Osteocyte (in vitro differentiated cells): ENCODE measurements at places on chromosomes 1 and 21.
A peak's percentile ranks its signal among the peaks of the same experiment; 100 is the strongest.

DNA sequence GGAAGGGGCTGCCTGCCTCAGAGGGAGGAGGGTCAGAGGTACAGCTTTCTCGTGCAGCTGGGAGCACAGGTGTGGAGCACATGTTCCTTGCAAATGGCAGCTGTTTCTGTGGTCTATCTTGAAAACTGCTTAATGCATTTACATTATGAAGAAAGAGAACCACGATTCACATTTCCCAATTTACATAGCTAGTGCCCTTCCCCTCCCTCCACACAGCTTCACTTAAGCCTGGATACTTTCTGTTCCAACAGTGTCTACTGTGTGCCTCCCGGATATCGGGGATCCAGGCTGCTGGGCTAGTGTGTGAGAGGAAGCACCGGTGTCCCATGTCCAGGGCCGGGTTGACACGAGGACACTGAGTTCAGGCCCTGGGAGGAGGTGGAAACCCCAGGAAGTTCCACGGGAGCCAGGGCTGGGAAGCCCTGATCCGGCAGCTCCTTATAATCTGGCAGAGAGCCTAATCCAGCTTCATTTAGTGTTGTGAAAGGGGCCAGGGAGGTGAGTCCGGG, 31.6 kb downstream of the TMCC2 start:
- DNase-seq = no peak

DNA sequence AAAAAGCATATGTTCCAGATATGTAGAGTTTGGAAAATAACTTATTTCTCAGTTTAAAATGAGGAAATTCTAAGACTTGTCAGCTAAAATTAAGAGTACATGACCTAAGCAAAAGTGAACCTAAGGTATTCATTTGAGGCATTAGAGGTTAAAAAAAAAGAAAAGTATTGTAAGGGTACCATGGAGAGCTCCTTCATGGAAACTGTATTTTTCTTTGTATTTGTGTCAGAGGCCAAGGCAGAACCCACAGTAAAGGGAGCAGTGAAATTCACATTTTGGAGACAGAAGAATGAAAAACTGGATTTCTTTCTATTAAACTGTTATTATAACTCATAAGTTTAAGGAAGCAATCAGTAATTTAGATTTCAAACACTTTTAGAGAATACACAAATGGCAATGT, 1494.8 kb downstream of the KCNT2 start:
- DNase-seq = no peak

DNA sequence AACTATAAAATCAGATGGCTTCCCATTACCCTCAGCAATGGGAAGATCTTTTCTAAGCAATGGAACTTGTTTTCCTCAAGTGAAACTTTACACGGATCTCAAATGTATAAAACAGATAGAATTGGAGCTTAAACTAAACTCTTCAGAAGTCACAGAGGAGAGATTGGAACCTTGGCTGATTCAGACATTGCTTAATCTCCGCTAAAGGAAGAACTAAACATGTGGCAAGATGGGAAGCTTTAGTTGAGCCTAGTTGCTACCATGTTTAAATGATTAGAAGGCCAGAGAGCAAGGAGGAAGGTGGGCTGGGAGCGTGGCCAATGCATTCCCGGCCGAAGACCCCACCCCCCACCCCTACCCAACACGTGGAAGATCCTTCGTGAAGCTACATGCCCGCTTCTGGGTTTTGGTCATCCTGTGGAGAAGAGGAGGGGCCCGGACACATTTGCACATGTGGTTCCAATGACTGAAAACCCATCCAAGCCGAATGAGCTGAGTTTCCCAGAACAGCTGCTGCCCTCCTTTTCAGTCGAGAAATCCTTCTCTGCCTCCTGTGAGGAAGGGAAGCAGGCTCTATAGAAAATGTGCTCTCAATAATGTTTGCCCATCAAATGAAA, 164.3 kb downstream of the MIS18A start:
- DNase-seq = no peak

GRCh38 chr1:111249960-111250359, 22.4 kb downstream of the CHI3L2 start:
- DNase-seq = no peak

- DNase-seq = peak; percentile 92
Measured at GRCh38 chr1:244970236-244970743, 105.9 kb upstream of the HNRNPU start.

DNA sequence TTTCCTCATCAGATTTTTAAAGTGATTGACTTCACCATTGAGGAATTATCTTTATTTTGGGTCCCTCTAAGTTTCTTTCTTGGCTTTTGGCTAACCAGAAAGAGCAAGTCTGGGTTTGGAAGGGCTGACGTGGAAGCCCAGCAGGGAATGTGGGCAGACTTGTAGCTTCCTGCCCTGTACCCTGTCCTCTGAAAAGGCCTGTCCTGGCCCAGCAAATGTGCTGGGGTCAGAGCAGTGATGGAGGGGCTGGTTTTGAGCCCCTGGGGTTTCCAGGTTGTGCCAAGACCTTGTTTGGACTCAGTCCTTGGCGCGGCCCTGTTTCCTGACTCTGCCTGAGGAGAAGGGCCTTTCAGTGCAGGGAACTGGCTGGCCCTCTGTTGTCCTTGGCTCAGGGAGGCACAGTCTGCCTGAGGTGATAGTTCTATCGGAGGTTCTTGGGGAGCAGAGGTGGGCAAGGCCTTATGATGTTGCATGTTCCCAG, 72.1 kb downstream of the UCK2 start:
- no peak for DNase-seq
